Activated CD4-positive, alpha-beta T cell treated with anti-CD3 and anti-CD28 coated beads for 24 hours (primary cell): ENCODE measurements at places on chromosomes 11 and 22.

DNA sequence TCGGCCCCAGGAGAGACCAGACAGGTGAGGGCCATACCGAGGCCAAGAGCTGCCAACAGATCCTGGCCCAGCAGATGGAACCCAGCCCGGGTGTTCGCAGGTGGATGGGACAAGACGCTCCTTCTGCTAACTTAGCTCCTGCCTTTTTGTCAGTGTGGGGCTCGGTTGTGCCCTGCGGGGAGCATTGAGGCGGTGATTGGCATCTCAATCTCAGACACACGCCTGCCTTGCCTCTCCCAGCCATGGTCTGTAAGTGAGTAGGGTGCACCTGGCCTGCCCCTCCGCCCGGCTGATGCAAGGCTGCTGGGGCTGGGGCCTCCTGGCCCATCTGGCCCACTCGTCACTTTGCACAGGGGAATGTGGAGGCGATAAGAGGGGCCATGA lies 350.1 kb downstream of the TBC1D22A start:
- no peak for DNase-seq

DNA sequence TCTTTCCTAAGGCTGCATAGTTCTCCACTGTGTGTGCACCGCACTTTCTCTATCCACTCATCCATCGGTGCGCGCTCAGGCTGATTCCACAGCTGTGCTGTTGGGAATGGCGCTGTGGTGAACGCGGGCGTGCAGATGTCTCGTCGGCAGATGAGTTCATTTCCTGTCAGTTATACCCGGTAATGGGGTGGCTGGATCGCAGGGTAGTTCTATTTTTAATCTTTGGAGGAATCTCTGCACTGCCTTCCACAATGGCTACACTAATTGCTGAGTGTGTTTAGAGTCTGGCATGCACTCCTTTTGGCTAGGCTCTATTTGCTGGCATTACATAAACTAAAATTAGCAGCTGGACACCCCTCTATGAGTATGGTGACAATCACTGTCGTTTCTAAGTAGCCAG lies 27.9 kb upstream of the KRTAP5-7 start:
- DNase-seq: no peak

DNA sequence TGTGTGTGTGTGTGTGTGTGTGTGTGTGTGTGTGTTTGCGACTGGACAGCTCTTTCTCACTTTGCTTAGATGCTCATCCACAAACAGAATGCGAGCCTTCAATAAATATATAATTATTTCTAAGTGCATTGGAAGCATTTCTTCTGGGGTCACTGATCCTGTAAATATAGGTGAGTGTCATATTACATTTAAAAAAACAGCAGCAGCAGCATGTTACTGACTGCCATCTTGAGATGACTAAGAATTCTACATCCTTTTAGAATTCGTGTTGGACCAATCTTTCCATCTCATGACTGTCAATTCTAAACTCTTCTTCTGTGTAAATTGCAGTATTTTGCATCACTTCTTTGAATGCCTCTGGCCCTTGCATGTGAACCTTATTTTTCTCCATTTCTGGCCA lies 238.0 kb upstream of the DDI1 start:
- no peak for DNase-seq

- no peak for DNase-seq
These were observed 29.2 kb downstream of the SYT7 start for GRCh38 chr11:61551634-61552033.

GRCh38 chr11:108958368-108959104 lies 293.7 kb downstream of the DDX10 start:
- no peak for DNase-seq

DNA sequence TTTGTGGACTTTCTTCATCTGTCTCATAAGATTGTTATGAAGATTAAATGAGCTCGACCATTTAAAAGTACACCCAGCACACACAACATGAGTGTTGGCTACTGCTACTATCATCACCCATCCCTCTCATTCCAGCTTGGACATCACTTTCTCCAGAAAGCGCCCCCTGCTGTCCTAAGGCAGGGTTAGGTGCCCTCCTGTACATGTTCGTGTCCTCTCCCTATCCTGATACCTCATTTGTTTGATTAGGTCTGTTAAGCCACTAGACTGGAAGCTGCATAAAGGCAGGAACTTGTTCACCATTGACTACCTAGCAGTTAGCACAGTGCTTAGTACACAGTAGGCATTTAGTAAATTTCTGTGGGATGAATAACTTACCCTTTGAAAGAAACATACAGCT lies 85.5 kb downstream of the ENTHD1 start:
- DNase-seq: no peak

GRCh38 chr11:131064373-131064991 lies 148.2 kb upstream of the SNX19 start:
- DNase-seq: no peak

DNA sequence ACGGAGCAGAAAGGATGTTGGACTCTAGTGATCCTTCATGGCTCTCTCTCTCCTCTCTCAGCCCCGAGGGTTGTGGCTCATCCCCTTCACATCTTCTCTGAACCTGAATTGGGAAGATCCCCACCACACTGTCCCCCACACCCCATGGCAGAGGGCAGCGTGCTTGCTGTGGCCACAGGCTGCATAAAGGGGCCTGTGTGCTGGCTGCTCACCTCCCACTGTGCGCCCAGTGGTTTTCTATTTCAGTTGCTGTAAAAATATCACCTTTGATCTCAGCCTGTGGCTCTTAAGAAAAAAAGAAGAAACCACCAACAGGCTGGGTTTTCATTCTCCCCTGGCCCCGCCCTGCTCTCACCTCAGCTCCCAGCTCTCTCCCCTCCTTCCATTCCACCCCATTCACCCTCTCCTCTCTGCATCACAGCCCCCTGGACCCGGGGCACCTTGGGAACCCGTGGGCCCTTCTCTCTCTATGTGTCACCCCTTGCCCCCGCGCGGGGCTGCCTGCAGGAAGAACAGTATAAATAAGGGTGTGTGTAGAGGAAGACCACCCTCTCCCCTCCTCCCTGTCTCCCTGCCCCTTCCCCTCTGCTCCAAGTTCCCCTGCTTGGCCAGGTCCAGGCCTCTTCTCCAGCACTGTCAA lies 25.8 kb upstream of the WNT11 start:
- DNase-seq: no peak

DNA sequence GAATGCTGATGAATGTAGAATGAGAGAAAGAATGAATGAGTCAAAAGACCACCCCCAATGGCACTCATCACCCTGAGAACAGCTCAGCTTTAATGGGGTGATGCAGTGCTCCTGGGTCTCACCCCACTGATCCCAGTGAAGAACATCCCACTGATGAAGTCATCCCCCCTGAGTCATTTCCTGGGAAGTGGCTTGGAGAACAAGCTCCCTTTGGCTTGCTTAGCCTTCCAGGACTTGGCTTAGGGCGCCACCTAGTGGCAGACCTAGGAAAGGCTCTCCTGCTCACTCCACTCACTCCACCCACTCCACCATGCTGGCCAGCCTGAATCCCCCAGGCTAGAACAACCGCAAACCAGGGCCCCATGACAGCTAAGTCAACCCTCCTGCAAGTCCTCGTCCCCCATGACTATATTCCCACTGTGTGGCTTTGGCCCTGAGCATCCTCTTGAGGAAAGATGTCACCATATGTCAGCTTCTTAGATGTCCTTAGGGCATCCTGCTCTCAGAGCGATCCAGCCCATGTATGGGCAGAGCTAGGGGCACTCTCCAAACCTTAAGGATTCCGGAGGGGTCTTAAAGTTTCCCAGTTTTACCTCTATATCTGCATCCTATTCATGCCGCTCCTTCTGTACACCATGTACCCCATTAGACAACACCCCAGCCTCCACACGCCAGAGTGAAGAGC lies 17.8 kb upstream of the TMPRSS13 start:
- peak; percentile 86 for DNase-seq

DNA sequence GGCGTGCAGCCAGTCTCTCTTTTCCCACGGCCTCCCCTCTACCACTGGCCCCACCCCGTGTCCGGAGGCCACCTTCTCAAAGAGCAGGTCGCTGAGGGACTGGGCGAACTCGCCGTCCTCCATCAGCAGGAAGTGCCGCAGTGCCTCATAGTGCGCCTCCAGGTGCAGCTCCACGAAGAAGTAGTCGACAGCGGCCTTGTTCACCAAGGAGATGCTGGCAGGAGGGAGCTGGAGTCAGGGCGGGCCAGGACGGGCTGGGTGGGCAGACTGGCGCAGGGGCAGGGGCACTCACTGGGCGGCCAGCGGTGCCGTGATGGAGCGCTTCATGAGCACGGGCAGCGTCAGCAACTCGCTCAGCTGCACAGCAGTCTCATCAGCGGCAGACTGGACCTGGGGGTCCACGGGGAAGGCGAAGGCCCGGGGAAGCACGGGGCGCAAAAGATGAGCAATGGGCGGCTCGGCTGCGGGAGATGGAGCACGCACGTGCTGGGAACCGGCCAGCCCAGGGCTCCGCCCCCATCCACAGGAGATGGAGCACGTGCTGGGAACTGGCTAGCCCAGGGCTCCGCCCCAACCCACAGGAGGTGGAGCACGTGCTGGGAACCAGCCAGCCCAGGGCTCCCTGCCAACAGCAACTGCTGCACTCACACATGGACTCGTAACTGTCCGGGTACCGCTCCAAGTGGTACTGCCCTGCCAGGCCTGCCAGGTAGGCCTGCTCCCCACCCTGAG lies 18.4 kb downstream of the SELENOO start:
- DNase-seq: no peak

- no peak for DNase-seq
These were observed 212.1 kb downstream of the NELL1 start for GRCh38 chr11:20881328-20882079.

DNA sequence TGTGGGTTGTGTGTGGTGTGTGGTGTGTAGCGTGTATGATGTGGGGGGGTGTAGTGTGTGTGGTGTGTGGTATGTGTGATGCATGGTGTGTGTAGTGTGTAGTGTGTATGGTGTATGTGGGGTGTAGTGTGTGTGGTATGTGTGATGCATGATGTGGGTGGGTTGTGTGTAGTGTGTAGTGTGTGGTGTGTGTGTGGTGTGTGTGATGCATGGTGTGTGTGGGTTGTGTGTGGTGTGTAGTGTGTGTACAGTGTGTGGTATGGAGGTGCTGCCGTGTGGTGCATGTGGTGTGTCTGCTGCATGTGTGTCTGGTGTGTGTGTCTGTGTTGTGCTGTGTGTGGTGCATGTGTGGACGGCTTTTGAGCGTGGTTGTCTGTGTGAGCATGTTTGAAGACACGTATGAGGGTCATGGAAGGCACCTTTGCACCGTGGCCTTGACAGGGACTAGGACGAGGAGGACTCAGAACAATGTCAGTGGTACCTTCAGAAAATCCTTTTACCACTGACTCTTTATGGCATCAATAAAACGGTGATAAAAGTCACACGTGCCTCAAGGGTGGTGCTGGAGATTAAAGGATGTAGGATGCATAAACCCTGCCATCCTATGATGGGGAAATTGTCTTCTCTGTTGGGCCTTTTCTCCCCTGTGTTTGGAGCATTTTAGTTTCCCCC lies 328.7 kb upstream of the B3GAT1 start:
- DNase-seq: no peak

DNA sequence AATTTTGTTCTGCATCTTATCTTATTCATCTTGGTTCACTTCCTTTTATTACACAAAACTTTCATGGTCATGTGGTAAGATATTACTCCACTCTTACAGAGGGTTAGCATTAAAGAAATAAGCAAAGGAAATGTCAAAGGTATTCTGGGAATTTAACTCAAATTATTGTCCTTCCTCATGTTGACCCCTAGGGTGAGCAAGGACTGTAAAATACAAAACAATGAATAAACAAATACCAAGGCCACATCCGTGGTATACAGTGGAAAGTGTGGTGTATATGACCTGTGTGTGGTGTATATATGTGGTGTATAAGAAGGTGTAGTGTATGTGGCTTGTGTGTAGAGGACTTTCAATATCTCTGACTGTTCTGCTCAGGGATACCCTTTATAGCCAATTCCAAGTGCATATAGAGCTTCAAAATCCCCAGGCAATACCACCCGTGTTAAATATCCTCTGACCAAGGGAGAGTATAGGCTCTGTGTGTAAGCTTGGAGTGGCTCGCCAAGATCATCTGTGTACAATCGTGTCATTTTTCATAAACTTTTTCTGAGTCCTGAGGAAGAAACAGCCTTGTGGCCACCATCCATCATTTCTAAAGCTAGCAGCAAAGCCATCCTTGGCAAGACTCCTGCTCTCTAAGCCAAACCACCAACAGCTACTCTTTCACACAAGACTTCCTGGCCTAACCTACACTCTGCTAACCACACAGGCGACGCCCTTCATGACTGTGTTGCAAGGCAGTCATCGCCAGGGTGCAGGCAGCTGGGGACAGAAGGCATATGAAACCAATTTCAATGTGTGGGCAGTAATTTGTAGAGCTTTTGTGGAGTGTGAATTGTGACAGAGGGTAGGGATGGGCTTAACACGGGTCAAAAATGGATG lies 548.0 kb downstream of the ETS1 start:
- peak; percentile 55 for DNase-seq

DNA sequence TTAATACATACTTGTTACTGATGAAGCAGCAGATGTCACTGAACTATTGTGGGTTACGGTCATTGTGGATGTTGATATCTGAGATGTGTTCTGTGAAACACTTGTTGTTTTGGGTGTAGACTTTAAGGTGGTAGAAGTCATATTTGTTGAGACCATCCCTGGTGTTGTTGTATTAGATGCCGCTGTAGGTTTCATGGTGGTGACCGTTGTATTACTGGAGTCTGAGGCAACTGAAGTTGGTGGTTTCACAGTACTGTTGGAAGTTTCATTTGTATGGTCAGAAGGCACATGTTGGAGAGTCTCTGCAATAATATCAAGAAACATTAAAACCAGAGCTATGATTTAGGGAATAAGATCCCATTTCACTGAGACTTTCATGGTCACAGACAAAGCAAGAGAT lies 50.7 kb downstream of the TMEM123 start:
- DNase-seq: no peak
